Skeletal muscle cell (primary cell): ENCODE measurements at places on chromosomes 3 and 15.

GRCh38 chr3:47901280-47901833, 98.4 kb downstream of the DHX30 start:
- no peak for DNase-seq

GRCh38 chr3:128550113-128550440, 57.1 kb upstream of the GATA2 start:
- no peak for DNase-seq

DNA sequence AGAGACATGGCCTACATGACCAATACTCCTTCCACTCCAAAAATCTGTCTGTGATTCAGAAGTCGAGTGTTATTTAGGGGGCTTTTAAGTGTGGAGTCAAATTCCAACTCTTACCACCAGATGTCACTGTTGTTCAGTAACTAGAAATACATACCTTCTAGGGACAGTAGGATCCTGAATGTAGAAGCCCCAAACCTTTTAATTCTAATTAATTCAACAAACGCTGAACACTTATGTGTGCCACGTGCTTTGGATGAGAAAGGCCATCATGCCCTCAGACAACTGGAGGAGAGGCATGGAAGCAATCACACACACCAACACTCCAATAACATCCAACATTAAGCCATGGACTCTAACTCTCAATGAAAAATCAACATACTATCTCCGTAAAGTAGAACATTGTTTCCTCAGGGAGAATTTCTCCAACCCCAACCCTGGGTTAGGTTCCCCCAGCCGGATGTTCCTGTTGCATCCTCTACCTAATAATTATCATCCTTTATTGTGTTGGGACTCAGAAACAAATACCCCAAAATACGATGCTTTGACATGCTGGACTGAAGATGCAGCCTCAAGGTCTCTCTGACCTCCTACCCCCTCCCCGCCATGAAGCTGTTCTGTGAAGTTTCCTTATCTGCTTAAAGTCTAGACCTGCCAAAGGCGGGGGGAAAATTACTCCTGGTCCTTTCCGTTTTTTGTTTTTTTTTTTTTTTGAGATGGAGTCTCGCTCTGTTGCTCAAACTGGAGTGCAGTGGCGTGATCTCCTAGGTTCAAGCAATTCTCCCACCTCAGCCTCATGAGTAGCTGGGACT, 8.0 kb upstream of the CCDC13 start:
- DNase-seq, result peak; percentile 51

DNA sequence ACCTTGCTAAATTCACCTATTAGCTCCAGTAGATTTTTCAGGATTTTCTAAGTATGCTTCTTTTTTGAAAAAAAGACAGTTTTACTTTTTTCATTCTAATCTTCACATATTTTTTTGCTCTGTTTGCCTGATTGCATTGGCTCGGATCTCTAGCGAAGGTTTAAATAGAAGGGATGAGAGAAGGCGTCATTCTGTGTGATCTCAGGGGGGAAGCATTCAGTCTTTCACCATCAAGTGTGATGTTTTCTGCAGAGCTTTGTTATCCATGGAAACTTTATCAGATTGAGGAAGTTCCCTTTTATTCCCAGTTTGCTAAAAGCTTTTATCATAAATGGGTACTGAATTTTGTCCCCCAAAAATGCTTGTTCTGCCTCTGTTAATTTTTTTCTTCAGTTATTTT, 120.3 kb downstream of the LRRK1 start:
- no peak for DNase-seq

DNA sequence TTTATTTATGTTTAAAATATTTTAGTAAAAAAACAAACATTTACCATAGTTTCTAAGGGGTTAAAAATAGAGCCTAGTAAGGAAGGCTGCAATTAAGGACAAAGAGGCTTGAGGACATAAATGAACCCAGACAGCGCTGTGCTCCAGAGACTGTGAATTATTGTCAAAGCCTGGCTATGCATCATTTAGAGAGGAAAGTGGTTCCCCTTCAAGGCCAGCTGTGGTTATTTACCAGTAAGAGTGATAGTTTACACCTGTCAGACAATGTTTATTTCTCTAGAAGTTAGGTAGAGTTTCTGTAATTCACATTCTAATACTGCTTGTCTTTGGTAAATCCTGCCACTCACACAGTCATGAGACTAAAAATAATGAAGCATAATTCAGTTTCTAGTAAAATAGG, 32.4 kb upstream of the PIK3R4 start:
- DNase-seq, result no peak
